ENCODE measurements at places on chromosomes 7 and 10.
A peak's percentile ranks its signal among the peaks of the same experiment; 100 is the strongest.

- no peak for ATAC-seq
Observed at GRCh38 chr7:132347858-132348257, 228.4 kb downstream of the PLXNA4 start.

DNA sequence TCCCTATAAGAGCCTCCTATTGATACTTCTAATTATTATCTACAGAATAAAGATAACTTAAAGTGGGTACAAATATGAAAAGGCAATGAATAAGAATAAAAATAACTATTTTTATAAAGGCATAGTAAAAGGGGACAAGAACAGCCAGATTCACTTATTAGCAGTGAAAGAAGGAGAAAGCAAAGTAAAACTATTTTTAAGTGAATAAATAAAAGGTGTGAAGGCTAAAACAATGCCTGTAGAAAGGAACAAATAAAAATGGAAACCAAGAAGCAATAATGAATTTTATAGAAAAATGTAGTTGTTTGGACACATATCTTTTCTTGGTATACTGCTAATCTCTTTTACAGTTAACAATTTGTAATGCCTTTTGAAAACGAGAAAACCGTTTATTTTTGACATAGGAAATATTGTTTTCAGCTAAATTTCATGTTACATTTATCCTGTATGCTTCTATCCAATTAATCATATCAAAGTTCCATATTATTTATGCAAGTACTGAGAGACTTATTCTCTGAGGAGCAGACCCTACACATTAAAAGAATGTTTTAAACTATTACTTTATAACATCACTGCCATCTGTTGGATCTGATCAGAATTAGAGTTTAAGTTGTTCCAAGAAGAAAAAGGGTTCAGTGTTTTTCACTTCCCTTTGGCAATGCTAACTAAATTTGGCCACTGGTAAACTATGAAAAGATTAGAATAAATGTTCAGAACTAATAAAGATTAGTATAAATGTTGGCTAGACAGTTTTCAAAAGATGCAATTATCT, 59.1 kb downstream of the ARMC3 start:
- peak; percentile 74 for ATAC-seq

DNA sequence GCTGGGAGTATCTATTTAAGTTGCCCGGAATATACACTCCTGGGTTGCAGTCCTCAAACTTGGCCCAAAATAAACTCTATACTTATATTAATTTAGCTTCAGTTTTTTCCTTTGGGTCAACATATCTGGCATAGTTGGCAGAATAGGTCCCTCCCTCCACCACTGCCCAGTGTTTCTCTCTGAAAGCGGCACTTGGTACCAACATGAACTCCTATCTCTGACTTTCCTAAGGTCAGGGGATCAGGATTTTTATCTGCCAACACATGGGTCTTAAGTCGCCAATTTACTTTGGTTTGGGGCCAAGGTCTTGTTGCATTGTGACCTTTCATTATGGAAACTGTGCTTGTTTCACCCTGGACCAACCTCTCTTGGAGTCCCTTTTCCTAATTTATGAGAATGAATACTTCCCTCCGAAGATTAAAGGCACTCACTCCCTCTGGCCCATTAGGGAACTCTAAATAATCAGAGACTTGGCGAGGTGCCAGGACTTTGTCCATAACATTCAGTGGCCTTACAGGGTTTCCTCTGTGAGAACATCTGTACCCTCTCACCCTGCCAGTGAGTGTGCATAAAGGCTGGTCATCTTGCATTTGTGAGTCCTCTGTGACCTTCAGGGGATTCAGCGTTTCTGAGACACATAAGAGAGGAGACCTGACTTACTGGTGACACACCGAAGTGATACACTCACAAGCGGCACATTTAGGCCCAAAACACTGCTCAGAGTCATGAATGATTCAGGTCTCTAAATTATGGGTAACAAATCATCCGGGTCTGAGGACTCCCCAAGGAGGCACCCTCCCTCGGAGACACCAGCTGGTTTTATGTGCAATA, 19.7 kb upstream of the FKBP9 start:
- no peak for ATAC-seq

DNA sequence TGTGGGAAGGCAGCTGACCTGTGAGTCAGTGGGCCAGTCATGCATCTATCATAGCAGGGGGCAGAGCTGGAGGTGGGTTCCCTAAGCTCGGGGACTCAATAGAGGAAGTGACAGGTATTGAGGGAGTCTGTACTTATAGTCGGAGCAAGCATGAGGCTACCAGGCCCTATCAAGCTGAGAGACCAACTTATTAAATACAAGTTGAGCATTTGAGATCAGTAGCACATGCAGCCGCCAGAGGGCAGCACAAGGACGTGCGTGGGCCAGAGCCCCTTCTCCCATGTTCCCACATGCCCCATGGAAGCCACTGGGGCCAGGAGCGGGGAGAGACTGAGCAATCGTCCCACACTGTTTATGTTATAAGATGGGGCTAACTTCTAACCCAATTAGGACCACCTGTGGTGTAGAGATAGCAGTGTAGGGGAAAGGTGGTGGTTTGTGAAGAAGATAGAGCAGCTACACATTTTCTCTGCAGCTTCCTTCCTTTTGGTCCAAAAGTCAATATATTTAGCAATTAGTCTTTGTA, 13.0 kb upstream of the STK31 start:
- ATAC-seq, result peak; percentile 95

GRCh38 chr7:150631084-150631826, 930 bp downstream of the GIMAP6 start:
- ATAC-seq, result no peak

GRCh38 chr10:5195727-5196374, 786 bp upstream of the AKR1C4 start:
- no peak for ATAC-seq

GRCh38 chr7:142407939-142408570, 150.2 kb upstream of the PRSS58 start:
- peak; percentile 69 for ATAC-seq

GRCh38 chr7:133452577-133452976, 199.7 kb downstream of the EXOC4 start:
- 0 out of 3 replicates have a peak, but pooled peaks have one; percentile 22 for ATAC-seq

Data from SK-N-SH treated with all-trans-retinoic acid at 6 μM for 48 hours (cell line).